ENCODE measurements at places on chromosomes 1 and 21.

DNA sequence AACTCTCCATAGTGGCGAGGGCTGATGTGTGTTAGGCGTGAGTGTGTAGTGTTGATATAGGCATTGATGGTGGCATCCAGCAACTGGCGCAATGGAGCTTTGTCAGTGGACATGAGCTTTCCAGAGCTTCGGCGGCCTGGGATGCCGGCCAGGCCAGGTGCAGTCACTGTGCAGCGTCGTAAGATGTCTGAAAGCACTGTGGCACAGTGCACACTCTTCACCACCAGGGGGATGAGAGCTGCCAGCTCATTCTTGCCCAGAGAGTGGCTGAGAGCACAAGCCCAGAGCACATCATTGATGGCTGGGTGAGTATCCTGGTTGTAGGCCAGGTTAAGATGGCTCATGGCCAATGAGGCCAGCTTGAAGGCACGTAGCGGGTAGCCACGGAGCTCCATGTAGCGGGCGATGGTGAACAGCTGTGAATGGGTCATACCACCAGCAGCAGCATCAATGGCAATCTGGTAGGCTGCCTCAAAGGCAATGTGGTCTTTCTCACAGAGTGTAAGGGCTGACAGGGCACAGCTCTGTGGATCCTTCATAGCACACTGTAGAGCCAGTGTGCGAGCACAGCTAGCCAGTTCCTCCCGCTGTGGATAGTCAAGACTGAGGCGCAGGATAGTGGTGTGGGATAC lies 6.7 kb downstream of the UROD start:
- DNase-seq: peak; percentile 64

DNA sequence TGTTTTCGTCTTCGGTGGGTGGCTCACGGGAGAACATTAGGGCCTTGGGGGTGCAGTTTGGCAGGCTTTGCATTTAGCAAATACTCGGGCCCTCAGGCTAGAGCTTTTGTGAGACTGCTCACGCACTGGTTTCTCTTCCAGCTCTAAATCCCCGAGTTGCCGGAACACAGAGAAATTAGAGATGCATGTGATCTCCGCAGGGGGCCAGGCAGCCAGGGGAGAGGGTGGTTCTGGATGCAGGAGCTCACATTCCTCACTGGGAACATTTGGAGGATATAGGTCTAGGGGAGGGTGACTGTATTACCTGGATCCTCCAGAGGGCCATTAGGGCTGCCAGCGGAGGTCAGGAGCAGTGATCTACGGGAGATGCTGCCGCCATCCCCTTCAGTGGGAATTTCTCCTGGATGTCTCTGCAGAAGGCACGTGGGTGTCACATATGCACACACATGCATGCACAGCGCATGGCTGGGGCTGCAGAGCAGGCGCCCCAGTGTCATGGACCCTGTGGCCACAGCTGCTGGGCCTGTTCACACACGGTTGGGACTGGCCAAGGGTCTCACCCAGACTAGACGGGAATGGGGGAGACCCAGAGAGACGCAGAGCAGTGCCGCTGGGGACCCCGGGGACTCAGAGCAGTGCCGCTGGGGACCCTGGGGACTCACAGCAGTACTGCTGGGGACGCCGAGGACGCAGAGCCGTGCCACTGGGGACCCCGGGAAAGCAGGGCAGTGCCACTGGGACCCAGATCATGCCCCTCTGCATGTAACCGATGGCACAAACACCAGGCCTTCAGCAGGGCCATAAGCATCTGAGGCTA lies 258.7 kb downstream of the CAMTA1 start:
- DNase-seq: no peak

GRCh38 chr1:167738158-167738557 lies 16.4 kb downstream of the MPZL1 start:
- DNase-seq: no peak

DNA sequence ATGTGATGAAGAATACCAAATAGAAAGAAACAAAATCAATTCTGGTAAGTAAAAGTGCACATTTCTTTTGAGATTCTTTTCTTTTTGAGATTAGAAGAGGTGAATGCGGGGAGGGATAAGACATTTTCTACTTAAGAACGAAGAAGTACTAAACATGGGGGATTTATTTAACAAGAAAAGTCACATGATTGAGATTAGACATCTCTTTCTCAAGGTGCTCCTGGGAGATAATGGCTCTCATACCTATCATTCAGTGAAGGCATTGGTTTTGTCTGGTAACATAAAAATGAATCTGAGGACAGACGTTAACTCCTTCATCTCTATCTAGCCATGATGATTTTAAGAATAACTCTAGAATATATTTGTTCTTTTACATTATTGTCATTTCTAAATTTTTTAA lies 147.9 kb upstream of the SAMSN1 start:
- DNase-seq: no peak

- no peak for DNase-seq
Observed at GRCh38 chr1:233883671-233884070, 20.8 kb upstream of the SLC35F3 start.

DNA sequence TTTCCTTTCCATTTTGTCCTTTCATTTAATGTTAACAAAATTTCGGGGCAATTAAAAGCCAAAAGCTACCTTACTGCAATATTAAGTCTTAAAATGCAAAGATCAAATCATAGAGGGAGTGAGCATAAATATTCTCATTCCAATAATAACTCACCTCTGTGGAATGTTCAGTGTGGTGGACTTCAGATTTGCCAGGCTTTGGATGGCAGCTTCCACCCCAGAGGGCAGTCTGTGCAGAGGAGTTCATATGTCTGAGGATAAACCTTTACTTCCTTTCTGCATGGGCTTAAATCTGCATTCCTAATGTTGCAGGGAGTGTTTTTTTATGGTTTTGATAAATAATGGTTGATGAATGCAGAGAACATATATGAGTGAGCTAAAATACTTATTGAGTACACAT lies 16.3 kb downstream of the KIAA0040 start:
- DNase-seq: no peak
